ENCODE measurements at places on chromosomes 16 and 17. TPM values are rescaled to one million over a fixed set of nuclear protein-coding genes. Genes with fewer than 3 reads are reported as not detected.

Gene ENPP7
- total RNA-seq, result not detected

Gene KCNH4
- 0.24 TPM for total RNA-seq

Gene FN3K
- 12.0 TPM for total RNA-seq

Gene QPRT
- 0.90 TPM for total RNA-seq

Gene FBXW10
- not detected for total RNA-seq

All from naive thymus-derived CD4-positive, alpha-beta T cell (primary cell).